ENCODE measurements at places on chromosomes 4 and X.

DNA sequence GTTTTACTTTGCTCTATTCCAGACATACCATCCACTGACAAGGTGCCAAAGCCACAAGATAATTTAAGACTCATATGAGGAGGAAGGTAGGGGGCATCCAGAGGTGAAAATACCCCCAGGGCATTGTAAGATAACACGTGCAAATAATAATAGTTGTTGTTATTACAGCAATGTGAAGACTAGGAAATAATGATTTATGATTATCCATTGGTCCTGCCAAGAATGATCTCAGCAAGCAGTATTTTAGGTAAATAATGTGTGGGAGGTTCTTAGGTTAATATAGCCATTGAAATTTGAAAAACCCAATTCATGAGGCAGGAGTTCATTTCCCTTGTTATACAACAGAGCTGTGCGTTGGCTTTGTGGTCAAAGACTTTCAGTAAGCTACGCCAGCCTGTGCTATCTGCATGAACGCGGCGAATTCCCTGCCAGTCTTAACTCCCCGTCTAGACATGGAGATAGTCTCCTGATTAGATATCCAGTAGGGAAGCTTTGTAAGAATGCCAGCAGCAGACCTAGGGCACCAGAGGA is 47.2 kb upstream of the MXRA5 start:
- DNase-seq, result no peak

DNA sequence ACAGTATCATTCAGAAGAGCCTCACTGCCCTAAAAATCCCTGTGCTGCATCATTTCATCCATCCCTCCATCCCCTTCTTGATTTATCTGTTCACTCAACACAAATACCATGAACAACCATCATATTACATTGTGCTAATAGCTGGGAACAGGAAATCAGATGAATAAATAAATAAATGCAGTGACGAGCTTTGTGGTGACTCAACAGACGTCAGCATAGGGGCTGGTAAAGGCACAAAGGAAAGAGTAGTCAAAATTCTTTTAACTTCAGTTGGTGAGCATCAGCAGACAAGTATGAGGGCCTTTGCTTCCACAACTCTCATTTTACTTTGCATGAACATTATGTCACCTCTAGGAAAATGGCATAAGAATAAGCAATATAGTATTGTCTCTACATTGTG is 65.5 kb downstream of the EDNRA start:
- no peak for DNase-seq

DNA sequence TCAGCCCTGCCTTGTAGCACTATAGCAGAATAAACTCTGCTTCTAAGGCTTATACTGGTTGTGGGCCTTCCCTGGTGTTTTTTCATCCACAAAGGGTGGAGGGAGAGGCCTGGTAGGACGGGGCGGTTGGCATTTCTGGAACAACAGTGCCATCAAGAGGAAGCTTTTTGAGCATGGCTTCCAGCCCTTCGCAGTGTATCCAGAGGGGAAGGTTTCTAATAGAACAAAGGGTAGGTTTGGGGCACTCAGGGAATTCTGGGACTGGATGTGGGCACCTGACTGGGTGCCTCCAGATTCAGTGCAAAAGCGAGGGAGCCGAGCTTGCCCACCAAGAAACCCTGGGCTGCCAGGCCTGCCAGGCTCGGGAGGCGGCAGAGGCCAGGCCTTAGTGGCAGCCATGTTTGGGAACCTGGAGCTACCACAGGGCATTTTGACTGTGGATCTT is 229.6 kb upstream of the AGTR2 start:
- DNase-seq, result no peak

DNA sequence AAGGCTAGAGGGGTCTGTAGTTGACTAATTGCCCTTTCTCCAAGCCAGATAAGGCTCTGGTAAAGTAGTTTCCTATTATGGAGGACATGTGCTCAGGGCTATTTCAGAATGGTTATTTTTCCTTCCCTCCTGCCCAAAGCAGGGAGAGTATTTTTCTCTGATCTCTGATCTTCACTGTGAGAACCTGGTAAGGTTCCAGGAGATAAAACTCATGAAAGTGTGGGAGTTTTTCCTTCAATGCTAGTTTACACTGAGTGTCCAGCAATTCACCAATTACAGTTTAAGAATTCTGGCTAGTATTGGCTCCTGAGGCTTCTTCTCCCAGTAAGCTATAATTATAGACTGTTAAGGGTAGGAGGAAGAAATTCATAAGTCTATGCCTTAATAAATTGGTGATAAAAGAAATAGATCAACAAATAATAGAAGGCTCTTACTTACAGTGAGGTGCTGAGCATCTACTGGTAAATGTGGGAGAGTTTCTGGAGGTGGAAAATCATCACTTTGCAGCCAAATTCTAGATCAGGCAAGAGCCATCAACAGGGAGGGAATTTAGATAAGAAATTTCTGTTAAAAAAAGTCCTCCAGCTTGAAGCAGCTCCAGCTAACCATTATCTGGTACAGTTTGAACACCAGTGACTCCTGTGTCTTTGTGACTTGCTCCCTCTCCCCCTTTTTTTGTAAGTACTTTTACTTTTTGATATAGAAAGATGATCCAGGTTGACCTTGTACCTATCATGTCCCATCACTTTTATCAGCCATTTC is 30.9 kb downstream of the CASP6 start:
- no peak for DNase-seq

DNA sequence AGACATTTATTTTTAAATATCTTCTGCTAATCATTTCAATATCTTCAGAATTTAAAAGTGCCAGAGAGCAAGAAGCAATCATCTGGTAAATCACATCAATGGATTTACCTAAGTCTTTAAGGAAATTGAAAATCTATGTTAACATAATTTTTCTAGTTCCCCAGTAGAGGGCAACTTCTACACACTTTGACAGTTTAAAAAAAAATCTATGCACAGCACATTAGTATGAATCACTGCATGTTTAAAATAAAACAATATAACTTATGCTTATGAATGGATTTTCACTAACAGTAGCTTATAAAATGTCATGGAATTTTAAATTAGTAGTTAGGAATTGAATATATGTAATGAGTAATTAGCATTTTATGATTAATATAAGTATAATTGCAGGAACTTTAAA is 126.5 kb downstream of the REELD1 start:
- DNase-seq, result no peak

- DNase-seq, result no peak
Observed at GRCh38 chr4:76896048-76896447, 1.9 kb downstream of the SOWAHB start.

- DNase-seq, result no peak
Observed at GRCh38 chr4:2924765-2925301, 38.4 kb downstream of the NOP14 start.

- DNase-seq, result no peak
Observed at GRCh38 chr4:166065324-166065723, 192.3 kb downstream of the TLL1 start.

DNA sequence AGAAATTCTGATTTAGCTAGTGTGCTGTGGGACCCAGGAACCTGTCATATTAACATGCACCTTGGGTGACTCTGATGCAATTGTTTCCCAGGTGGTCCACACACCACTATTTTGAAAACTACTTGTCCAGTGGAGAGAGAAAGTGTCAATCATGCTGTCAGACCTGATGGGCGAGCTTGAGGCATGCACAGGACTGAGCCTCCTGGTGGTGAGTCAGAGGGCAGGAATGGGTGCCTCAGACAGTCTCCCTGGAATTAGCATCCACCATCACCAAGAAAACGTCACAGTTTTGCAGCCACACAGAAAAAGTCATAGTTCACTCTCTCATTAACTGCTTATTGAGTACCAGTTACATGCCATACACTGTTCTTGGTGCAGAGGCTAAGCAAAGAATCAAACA is 181.8 kb upstream of the MAOA start:
- no peak for DNase-seq

DNA sequence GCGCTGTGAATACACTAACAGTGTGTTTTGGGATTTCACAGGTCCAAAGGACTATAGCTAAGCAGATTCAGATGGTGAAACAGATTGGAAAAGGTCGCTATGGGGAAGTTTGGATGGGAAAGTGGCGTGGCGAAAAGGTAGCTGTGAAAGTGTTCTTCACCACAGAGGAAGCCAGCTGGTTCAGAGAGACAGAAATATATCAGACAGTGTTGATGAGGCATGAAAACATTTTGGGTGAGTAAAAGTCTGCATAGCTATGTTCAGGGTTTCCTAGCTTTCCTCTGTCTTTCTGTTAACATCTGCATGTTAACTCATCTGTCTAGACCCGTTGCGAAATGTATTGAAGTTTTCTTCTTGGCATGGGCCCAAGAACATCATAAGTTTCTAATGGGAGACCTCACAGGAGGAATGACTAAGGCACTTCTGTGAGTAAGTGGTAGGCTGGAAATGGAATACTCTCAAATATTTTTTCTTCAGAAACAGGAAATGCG is 372.1 kb downstream of the BMPR1B start:
- no peak for DNase-seq

GRCh38 chr4:76830964-76831703 is 66.8 kb downstream of the SOWAHB start:
- DNase-seq, result no peak

DNA sequence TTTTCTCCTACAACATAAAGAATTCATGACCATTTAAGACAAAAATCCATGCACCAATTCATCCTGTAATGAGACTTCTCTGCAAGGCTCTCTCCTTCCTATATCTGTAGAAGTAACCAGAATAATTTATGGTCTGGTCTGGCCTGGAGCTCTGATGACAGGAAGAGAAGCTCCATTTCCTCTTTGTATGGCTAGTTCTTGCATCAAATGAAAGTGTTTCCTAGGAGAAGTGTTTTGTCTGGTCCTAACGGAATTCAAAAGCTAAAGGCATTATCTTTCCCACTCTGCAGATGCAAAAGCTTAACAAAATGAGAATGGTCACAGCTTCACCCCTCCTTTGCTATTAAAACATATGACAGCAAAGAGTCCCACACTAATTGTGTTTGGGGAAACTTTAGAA is 55.1 kb downstream of the SPATA18 start:
- DNase-seq, result no peak
